Activated T-helper 1 cell treated with anti-CD3 and anti-CD28 coated beads, Interleukin-12 subunit alpha, Interleukin-12 subunit beta, Interleukin-2, Interleukin-4 antibody, amounts not matched to agents 30 ng/mL and 10 ng/mL and 1 ng/mL, durations not matched to agents 14 hours and 24 hours and 36 hours (primary cell): ENCODE measurements at places on chromosomes 3 and 15. TPM values are rescaled to one million over a fixed set of nuclear protein-coding genes. Genes with fewer than 3 reads are reported as not detected.

DNA sequence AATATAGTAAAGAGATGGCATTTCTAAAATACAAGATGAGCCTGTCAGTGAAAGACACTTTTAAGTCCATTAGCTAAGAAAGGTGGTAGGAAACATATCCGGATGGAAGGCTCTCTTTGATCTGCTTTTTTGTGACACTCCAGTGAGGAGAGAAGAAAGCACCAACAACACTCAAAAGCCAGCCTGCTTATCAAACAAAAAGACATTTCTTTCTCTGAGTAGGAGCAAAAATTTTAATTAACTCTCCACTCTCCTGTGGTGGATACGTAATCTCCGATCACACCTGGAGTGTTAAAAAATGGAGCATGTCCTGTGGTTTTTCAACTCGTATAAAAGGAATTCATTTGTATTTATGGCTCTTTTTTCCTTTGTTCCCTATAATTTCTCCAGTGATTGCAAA lies 65.3 kb downstream of the OXNAD1 start:
- no peak for DNase-seq

- no peak for DNase-seq
Measured at GRCh38 chr3:122754929-122755328, 38.7 kb downstream of the HSPBAP1 start.

Gene CPB1
- total RNA-seq = not detected in 2 replicates

Gene HDGFL3
- 54.7 and 57.5 TPM in 2 replicates for total RNA-seq

DNA sequence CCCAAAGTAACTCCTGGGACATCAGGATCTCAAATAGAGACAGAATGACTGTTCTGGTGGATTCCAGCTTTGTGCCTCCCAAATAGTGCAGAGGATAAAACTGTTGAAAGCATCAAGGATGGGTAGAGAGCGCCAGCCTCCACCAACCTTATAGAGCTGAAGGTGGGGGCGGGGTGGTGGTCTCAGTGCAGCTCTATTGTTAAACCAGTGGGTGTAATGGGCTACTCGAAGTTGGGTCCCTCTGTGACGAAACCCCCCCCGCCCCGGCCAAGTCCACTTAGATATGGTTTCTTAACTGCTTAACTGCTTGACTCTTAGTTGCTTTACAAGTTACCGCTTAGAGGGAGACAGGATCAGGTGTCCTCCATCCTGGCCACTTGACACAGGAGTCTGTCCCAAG lies 22.7 kb downstream of the DHX30 start:
- DNase-seq = no peak

Gene TRPC1
- total RNA-seq = 0.66 and 1.1 TPM in 2 replicates

- DNase-seq = no peak
Measured at GRCh38 chr15:71807125-71807629, 3.2 kb upstream of the NR2E3 start.

- no peak for DNase-seq
Measured at GRCh38 chr3:159660901-159661300, 327.7 kb upstream of the IL12A start.

Gene HYPK
- 22.0 TPM in 2 replicates for total RNA-seq

Gene CISH
- 334 and 341 TPM in 2 replicates for total RNA-seq
